NCI-H187 (cell line): ENCODE measurements at places on chromosomes 12 and 14.

- DNase-seq: no peak
Measured at GRCh38 chr12:69969011-69969410, 144.0 kb downstream of the MYRFL start.

DNA sequence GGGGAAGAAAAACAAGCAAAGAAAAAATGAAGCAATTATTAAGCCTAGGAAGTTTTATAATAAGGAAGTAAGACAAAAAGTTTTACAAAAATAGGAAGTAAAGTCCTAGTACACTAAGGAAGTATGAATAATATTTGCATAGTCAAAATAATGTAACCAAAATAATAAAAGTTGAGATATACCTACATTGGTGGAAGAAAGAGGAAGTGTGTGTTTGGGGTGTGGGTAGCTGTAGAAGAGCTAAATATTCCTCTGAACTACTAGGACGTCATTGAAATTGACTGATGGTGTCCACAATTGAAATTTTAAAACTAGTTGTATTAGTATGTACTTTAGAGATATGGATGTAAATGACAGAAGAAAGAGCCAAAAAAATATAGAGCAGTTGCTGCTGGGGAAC is 228.4 kb upstream of the OTX2 start:
- DNase-seq: no peak

DNA sequence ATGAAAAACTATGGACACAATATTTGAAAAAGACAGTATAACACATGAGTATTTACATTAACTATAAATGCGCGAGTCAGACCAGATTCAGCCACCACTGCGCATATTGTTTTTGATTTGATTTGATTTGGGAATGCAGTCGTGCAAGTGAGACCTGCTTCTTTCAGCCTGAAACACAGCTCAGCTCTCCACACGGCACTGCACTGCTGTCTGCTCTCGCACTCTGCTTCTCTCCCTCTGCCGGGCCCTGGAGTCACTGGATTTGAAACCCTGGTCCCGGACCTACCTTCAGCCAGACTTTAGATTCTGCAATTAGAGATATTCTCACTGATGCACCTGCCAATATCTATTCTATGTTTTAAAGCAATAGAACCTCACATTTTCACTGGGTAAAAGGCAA is 143.9 kb upstream of the TMEM132C start:
- DNase-seq: no peak

DNA sequence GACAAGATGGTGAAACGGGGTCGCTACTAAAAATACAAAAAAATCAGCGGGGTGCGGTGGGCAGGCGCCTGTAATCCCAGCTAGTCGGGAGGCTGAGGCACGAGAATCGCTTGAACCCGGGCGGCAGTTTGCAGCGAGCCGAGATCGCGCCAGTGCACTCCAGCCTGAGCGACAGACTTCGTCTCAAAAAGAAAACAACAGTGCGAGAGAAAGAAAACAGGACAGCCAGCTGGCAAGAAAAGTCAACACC is 633 bp upstream of the RNU4-2 start:
- DNase-seq: no peak

DNA sequence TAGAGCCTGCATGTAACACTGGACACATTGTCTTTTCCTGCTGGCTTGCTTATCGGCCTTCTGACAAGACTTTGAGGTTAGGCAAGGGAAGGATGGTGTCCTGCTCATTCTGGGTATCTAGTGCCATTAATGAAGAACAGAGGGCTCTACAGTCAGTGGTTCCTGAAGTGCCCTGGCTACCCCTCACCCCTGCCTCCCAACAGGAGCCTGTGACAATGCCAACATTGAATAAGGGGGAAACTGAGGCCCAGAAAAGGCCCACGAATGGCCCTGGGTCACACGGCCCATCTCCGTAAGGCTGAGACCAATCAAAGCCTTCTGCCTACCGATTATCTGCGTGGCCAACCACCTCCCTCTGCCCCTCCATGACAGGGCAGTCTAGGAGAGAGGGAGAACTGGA is 2.1 kb downstream of the IFI27L2 start:
- no peak for DNase-seq

DNA sequence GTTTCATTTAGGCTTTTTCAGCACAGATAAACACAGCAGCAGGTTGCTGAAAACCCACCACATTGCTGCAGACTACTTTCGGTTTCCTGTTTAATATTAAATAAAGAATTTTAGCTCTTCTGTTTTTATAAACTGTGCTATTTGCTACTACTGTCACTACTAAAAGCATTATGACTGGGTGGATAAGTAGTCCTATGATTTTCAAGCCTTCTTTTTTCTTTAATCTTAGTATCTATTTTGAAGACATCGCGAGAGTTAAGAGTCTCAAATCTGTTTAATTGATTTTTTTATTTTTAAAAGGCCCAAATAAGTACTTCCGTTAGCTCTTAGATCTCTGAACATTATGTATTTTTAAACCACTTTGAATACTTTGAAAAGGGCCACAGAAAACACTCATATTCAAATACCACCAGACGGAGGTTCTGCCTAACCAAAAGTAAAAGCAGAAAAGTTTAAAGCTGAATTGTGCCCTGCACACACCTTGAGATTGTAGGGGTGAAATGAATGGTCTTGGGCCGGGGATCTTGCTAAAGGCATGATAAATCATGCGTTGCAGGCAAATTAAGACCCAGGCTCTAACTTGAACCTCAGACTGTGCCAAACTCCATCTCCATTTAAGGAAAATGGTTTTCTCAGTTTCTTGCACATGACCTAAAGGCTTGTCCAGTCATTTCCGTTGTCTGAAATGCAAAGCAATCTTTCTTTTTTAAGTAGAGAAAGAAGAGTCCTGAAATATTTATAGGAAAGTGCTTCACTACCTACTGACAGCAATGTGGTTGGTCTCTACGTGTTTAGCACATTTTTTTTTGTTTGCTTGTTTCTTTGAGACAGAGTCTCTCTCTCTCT is 13.6 kb upstream of the FOXN3 start:
- no peak for DNase-seq

DNA sequence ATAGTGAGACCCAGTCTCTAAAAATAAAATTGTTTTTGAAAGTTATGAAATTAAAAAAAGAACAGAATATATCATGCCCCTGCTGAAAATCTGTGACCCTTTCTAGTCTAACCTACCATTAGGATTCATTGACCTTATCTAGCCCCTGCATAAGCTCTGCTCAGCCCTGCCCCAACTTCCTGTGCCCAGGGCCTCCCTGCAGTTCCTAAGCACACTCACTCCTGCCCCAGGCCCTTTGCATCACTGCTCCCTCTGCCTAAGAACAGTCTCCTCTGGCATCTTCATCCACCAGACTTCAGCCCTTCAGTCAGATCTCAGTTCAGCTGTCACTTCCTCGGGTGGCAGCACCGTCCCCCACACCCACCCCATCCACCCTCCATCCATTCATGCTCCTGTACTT is 55.4 kb downstream of the SCARB1 start:
- DNase-seq: no peak

DNA sequence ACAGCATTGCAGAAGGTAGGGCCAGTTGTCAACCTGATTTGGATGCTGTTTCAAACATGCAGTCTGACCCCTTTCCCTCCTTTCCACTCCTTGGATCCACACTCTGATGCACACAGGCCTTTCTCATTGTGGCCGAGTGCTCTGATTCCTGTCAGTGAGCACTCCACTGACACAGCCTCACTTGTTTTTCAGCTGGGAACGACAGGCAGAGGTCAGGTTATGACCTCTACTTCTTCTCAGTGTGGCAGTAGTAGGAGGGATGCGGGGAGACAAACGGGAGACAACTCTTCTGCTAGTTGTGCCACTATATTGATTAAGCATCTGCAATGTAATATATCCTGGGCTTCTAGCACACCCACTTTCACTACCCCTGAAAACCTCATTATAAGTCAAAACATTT is 61.8 kb downstream of the DERA start:
- no peak for DNase-seq

GRCh38 chr12:68876461-68876860 is 56.5 kb downstream of the CPM start:
- DNase-seq: no peak

GRCh38 chr12:124762791-124763593 is 100.7 kb downstream of the SCARB1 start:
- no peak for DNase-seq

DNA sequence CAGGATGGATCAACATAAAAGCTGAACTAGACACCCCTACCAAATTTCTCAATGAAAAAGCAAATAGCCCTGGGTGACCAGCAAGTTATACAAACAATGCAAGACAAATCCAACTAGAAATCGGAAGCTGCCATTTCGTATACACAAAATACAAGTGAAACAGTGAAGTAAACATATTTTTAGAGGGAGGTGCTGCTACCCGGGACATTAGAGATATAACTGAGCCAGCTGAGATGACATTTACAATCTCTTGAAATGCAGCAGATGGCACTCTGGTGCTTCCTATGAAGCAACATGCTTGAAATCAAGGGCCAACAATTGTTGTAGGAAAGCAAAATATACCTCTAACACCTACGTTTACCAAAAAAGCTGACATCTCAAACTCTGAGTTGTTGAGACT is 25.5 kb downstream of the BDKRB1 start:
- no peak for DNase-seq

DNA sequence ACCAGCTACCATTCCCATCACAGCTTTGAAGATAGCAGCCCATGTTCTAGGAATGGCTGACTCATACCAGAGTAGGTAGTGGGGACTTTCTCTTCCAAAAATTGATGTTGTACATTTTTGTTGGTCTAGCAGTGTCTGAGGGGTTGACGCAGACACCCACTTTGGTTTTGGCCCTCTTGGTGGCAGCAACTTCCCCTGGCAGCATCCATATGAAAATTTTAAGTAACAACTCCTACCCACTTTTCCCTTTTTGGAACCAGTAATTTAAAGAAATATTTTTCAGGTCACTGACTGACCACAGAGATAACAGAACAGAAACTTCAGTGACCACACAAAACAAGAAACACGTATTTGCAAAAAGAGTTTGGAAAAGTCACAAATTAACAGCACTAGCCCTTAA is 162.0 kb upstream of the TMCC3 start:
- DNase-seq: no peak

DNA sequence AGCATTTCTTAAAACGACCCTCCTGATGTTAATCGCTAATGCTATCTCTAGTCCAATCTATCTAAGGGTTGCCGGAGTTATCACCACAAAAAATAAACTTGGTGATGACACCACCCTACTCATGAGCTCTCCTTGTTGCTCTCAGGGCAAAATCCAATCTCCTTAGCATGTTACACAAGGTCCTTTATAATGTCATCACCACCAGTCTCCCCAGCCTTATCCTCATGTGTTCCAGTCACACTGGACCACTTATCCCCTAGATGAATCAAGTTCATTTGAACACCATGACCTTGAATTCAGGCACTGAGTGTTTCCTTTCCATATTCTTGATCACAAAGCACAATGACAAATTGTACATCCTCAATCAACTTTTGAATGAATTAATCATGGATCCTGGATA is 19.0 kb upstream of the DRAM1 start:
- no peak for DNase-seq

DNA sequence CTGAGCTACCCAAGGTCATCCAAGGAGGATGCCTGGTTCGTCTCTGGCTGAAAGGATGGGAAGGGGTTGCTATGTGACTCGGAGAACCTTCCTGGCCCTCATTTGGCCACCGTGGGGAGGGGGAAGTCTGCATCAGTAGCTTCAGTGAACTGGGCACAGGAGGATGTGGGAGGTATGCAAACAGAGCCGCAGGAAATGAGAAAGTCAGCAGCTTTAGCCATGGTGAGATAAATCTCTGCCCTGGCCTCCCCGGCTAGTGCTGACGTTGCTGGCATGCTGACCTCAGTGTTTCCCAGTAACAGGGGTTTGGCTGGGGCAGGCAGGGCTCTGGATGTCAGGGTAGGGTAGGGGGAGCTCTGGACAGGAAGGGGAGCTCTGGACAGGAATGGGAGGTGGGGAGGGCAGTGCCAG is 2.3 kb upstream of the CEBPE start:
- no peak for DNase-seq

DNA sequence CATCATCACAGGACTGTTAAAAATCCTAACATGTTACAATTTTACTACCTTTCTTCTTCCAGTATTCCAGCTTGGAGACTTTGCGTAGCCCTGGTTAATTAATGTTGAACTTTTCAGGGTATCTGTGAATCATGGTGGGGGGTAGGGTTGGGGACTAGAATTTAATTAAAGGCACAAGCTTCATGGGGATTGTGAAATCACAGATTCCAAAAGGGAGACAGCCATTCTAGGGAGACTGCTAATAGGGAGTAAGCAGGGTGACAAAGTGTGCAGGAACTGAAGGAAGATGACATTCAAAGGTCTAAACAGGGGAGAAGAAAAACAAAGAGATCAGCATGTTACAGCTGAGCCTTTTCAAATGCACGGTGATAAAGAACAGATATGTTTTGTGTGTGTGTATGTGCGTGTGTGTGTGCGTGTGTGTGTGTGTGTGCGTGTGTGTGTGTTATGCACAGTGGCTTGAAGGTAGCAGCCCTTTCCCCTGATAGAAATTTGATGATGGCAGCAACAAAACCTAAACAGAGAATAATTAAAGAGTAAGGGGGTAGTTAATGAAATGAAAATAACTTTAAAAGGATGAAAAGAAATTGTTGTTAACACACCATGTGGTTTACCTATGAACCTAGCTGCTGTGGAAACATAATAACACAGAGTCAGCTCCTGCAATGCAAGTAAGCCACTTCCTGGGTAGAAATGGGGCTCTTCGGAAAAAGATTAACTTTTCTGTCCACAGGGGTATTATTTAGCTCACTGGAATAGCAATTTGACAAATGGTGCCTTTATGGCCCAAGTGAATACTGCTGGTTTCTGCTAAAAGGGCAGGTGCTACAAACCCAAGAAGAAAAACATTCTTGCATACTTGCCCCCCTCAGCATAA is 581.7 kb downstream of the DIO2 start:
- DNase-seq: no peak

GRCh38 chr12:5033883-5034282 is 9.8 kb upstream of the KCNA5 start:
- DNase-seq: no peak

DNA sequence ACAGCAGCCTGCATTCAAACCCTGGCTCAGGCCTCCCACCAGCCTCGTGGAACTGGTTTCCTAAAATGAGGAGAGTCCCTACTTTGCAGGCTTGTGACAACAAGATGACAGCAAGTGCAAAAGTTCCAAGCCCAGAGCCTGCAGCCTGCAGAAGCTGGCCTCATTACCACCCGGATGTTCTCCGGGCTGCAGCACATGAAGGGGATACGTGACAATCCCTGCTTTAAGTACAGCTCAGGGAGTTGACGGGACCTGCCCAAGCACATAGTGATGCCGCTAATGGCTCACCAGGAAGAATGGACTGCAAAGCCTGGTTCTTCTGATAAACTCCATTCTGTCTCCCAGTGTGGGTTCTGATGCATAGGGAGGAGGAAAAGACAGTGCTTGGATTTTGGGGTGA is 15.0 kb downstream of the SSH1 start:
- no peak for DNase-seq

- DNase-seq: no peak
Measured at GRCh38 chr12:68794653-68795251, 13.2 kb upstream of the MDM2 start.

- no peak for DNase-seq
Measured at GRCh38 chr12:73210548-73211204, 938.5 kb downstream of the TRHDE start.

- DNase-seq: peak; percentile 39
Measured at GRCh38 chr12:5171701-5172100, 128.0 kb downstream of the KCNA5 start.
